NAMALWA (cell line): ENCODE measurements at places on chromosomes 2 and 18.

- DNase-seq = no peak
Observed at GRCh38 chr2:133840761-133841160, 272.5 kb upstream of the NCKAP5 start.

DNA sequence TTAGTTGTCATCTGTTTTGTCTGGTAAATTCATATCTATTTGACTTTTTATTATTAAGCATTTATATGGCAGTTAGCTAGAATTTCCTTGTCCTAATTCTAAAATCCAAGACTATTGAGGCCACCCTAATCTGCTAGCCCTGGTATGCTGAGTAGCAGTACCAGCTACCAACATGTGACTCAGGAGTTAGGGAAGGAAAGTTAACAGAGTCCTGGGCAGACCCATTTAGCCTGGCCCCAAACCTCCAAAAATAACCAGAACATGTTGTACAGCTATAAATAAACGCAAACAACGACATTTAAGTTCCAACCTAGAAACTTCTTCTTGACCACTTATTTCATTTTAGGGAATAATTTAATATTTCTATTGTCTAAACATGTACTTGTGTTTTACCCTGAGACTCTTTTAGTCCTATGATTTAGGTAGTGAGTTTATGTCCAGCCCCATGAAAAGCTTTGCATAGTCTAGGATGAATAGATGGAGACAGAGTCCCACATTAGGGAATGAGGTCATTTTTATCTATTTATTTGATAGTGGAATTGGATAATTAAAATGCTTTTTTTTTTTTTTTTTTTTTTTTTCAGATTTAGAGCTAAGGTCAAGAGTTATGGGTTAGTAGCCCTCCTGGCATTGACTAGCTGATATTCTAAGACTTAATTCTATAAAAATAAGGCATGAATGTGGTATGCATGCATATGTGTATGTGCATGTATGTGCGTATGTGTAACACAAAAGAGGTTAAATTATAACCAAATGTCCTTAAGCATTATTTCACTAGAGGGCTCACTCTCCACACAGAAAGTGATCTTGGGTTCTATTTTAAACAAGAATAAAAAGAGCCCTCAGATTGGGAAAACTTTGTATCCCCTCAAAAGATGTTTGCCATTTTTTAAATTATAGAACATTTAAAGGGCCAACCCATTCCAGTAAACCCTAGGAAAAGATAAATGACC lies 160.1 kb upstream of the MAPRE2 start:
- DNase-seq = no peak

- no peak for DNase-seq
Observed at GRCh38 chr18:48308027-48308635, 101.1 kb downstream of the ZBTB7C start.

GRCh38 chr18:76416911-76417310 lies 78.1 kb downstream of the ZNF516 start:
- DNase-seq = no peak

DNA sequence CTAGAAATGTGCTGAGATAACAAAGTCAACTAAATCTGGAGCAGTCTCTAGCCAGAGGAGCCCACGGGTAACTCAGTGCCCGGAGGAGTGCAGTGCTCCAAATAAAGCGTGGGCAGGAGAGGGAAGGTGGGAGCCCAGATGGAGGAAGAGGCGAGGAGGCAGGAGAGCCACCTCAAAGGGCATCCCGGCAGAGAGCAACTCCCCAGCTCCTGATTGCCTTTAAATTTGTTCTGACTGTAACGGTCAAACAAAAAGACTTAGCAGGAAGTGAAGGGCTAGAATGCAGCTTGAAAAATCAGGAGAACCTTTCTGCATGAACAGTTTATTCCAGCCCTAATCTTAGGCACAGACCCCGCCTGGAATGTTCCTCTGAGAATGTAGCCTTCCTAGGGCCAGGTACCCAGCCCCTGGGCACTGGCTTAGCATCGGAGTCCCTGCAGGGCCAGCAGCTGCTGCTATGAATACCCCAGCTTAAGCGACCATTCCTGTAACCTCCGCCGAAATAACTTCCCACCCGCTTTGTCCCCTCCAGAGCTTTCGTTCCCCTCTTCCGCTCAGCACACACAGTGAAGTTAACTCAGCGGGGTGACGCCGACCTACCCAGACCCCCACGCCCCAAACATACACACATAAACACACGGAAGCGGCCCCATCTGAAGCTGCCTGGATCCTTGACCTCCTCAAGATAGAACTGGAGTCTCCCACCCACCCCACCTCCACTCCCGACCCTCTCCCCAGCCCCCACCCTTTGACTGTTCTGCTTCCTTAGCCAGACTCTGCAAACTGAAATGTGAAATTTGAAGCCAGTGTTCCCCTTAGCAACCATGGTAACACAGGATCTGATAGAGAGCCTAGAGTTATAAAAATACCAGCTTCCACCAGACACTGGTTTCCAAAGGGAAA lies 123.2 kb downstream of the SMAD7 start:
- no peak for DNase-seq

GRCh38 chr2:122210898-122211856 lies 455.7 kb downstream of the TSN start:
- DNase-seq = no peak

DNA sequence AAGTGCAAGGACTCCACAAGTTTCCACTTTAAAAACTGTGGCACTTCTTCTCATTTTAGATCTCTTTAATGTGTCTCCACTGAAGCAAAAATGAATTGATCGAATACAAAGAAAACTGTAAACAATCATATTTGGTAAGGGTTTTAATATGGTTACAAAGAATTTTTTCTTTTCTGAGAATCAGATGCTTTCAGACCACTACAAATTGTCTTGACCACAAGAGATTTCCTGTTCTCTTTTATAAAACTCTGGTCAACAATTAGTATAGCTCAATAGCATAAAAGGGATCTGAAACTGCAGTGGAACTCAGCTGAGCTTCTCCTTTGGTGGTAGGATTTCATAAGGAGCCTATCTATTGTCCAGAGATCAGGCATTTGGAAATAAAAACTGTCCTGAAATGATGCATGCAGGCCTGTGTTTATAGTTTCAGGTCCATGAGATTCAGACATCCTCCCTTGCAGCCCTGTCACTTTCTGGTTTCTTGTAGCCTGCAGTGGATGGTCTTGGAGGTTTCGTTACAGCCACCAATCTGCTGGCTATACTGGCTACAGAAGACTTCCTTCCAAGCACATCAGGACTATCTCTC lies 120.0 kb downstream of the DOCK10 start:
- DNase-seq = peak; percentile 59

DNA sequence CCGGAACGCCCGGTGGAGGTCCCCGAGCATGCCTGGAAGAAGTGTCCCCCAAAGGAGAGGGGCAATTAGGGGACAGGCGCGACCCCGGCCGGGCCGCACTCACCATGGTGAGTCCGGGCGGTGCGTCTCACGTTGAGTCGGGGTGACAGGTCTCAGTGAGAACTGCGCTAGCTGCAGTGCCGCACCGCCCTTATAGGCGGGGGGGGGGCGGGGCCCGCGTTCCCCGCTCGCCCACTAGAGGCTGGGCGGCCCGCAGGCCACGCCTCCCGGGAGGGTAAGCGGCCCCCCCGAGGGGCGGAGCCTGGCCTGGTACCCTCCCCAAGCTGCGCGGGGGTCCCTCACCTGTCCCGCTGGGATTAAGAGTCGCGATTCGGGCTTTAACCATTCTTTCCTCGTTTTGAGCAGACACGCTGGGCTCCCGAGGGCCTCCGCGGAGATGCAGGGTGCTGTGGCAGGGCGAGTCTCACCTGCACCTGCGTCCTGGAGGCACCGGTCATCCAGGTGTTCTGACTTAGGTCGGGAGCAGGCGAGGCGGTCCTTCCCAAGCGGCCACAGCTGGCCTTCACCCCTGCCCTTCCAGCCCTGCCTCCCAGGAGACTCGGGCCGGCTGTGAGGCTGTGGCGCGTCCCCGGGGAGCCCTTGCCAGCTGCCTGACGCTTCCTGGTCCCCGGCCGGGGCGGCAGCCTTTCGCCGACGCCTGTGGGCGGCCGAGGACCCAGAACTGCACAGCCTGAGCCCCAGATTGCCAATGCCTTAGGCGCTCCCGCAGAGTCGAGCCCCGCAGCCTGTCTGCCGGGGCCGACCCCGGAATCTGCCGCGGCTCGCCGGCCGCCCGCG lies at the start of gene TUBA4A:
Gene TUBA4A, minus strand, starts transcription at position 166 of the 837 bp plus-strand sequence. Its CDS starts 60 bp downstream, at position 106.
- peak; percentile 93 for DNase-seq

DNA sequence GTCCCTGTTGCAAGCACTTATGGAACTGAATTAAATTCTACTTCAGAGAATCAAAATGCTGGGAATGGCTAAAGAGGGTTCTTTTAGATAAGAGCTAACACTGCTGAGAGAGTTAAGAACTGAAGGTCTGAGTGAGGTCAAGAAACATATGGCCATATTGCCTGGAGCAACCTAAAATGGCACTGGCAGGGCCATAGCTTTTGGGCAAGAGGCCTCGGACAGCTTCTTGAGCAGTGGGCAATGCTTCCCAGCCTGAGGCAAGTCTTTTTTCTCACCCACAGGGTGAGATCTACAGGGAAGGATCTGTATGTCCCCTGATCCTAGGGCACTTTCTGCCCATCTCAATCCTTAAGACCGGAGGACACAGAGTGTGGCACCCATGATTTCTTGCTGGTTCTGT lies 244.6 kb upstream of the NT5C1B start:
- DNase-seq = no peak
